Esophagus (tissue), 2 donors: ENCODE measurements at places on chromosomes 12 and 14. TPM values are rescaled to one million over a fixed set of nuclear protein-coding genes. Genes with fewer than 3 reads are reported as not detected.

The PTCSC3 gene
- not detected for polyA plus RNA-seq

The TXNDC16 gene
- 1.9 TPM for polyA plus RNA-seq

The SERPINA1 gene
- polyA plus RNA-seq, result 2.2 TPM

The CLEC2A gene
- polyA plus RNA-seq, result not detected

The SLC39A5 gene
- polyA plus RNA-seq, result 0.29 TPM

The FIGNL2 gene
- 0.08 TPM for polyA plus RNA-seq

The ERBB3 gene
- 49.4 TPM for polyA plus RNA-seq

The SIX4 gene
- polyA plus RNA-seq, result 0.07 TPM

The FAR2 gene
- 0.92 TPM for polyA plus RNA-seq

The SERPINA6 gene
- 0.04 TPM for polyA plus RNA-seq

The PTPN6 gene
- polyA plus RNA-seq, result 19.1 TPM
